H1 (cell line): ENCODE measurements at places on chromosomes 1 and 21. TPM values are rescaled to one million over a fixed set of nuclear protein-coding genes. Genes with fewer than 3 reads are reported as not detected.

CFAP298 gene
- 43.0 and 47.8 TPM in 2 replicates for polyA plus RNA-seq

BCL2L15 gene
- 0.22 and 0.36 TPM in 2 replicates for polyA plus RNA-seq

GRCh38 chr1:156692925-156693847, 12.2 kb downstream of the CRABP2 start:
- peak overlapping the region; percentile 83 for H3K27ac ChIP-seq
- peak; percentile 96 for DNase-seq
- H3K36me3 ChIP-seq, result no peaks in the 10 kb centered on the region

DNA sequence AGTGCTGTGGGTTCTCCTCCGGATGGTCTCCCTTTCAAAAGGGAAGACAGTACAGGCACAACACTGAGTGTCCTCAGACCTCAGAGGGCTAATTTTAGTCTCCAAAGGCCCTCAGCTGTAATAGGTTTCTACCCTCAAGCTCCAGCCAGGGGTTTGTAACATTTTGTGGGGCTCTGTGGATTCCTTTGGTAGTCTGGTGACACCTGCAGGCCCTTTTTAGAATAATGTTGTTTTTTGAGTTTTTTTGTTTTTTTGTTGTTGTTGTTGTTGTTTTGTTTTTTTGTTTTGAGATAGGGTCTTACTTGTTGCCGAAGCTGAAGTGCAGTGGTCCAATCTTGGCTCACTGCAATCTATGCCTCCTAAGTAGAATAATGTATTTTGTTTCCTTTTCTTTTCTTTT, 15.0 kb upstream of the TMEM201 start:
- H3K27me3 ChIP-seq, result no peaks in the 10 kb centered on the region
- H3K36me3 ChIP-seq, result no peaks in the 10 kb centered on the region
- H3K27ac ChIP-seq, result no peak overlapping the region
- no peaks in the 10 kb centered on the region for H3K4me1 ChIP-seq
- H3K4me3 ChIP-seq, result no peak overlapping the region

GRCh38 chr1:78839704-78840277, 166.7 kb downstream of the ADGRL4 start:
- H3K27me3 ChIP-seq, result no peaks in the 10 kb centered on the region
- H3K36me3 ChIP-seq, result no peaks in the 10 kb centered on the region
- no peaks in the 10 kb centered on the region; the same call in 1 of the 2 replicates for H3K4me1 ChIP-seq
- H3K4me3 ChIP-seq, result no peak overlapping the region

- peak overlapping the region; percentile 72 for H3K27ac ChIP-seq
- H3K4me1 ChIP-seq, result peaks cover 32% of the 10 kb centered on the region; the same call in 1 of the 2 replicates
- H3K4me3 ChIP-seq, result no peak overlapping the region
- DNase-seq, result no peak
- H3K27me3 ChIP-seq, result no peaks in the 10 kb centered on the region
Measured at GRCh38 chr1:67749844-67750690, 65.1 kb downstream of the GADD45A start.

FCER1G gene
- 0.85 and 1.6 TPM in 2 replicates for polyA plus RNA-seq

DNA sequence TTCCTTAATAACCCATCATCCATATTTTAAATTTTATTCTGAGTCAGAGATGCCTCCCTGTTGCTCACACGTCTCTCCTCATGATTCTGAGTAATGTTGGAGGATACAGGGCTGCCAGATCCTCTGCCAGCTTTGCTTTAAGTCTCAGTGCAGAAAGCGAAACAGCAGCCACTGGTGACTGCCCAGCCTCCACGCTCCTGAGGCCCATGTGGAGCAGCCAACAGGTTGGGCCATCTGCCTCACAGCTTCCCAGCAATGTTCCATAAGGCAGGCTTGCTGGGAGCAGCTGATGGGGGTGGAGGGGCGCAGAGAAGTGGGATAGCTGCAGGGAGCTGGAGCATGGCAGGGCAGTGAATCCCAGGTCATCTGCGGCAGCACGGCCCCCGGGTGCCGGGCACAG, 104.2 kb downstream of the IGSF21 start:
- no peaks in the 10 kb centered on the region; the same call in 1 of the 2 replicates for H3K27me3 ChIP-seq
- no peaks in the 10 kb centered on the region for H3K36me3 ChIP-seq
- H3K4me3 ChIP-seq, result no peak overlapping the region
- H3K27ac ChIP-seq, result no peak overlapping the region
- DNase-seq, result no peak
